Caco-2 (cell line): ENCODE measurements at places on chromosomes 4 and X. TPM values are rescaled to one million over a fixed set of nuclear protein-coding genes. Genes with fewer than 3 reads are reported as not detected.

- no peak overlapping the region for H3K4me3 ChIP-seq
- H3K4me1 ChIP-seq, result peaks cover 10% of the 10 kb centered on the region; the same call in 1 of the 2 replicates
- H3K27ac ChIP-seq, result no peak overlapping the region
Observed at GRCh38 chrX:2463973-2464676, 36.7 kb downstream of the DHRSX start.

Gene SMARCAD1
- 30.6 and 31.8 TPM in 2 replicates for total RNA-seq

GRCh38 chr4:88967883-88968331 is 89.1 kb downstream of the FAM13A start:
- peak; percentile 1 for DNase-seq
- H3K4me1 ChIP-seq, result peaks cover 15% of the 10 kb centered on the region
- no peak overlapping the region for H3K4me3 ChIP-seq
- no peak overlapping the region for H3K27ac ChIP-seq
- no peaks in the 10 kb centered on the region for H3K36me3 ChIP-seq

GRCh38 chr4:159298502-159298901 is 195.6 kb downstream of the RAPGEF2 start:
- H3K4me3 ChIP-seq, result no peak overlapping the region
- H3K36me3 ChIP-seq, result no peaks in the 10 kb centered on the region
- no peaks in the 10 kb centered on the region for H3K27me3 ChIP-seq
- no peaks in the 10 kb centered on the region for H3K4me1 ChIP-seq

- H3K4me3 ChIP-seq, result no peak overlapping the region
- no peak overlapping the region for H3K27ac ChIP-seq
- no peaks in the 10 kb centered on the region for H3K27me3 ChIP-seq
- no peaks in the 10 kb centered on the region for H3K36me3 ChIP-seq
- DNase-seq, result no peak
- no peaks in the 10 kb centered on the region; the same call in 1 of the 2 replicates for H3K4me1 ChIP-seq
Observed at GRCh38 chr4:185875316-185875907, 63.4 kb upstream of the SORBS2 start.

DNA sequence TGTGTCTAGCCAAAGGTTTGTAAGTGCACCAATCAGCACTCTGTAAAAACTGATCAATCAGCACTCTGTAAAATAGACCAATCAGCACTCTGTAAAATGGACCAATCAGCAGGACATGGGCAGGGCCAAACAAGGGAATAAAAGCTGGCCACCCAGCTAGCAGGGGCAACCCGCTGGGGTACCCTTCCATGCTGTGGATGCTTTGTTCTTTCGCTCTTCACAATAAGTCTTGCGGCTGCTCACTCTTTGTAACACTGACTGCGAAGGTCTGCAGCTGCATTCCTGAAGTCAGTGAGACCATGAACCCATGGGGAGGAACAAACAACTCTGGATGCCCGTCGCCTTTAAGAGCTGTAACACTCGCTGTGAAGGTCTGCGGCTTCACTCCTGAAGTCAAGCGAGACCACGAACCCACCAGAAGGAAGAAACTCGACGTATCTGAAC is 14.3 kb downstream of the HNRNPDL start:
- H3K27me3 ChIP-seq, result no peaks in the 10 kb centered on the region
- DNase-seq, result no peak
- H3K4me1 ChIP-seq, result no peaks in the 10 kb centered on the region
- H3K27ac ChIP-seq, result no peak overlapping the region
- no peaks in the 10 kb centered on the region for H3K36me3 ChIP-seq

Gene ELF4
- 24.3 and 25.3 TPM in 2 replicates for total RNA-seq

Gene SLC10A4
- total RNA-seq, result 1.7 and 2.6 TPM in 2 replicates

DNA sequence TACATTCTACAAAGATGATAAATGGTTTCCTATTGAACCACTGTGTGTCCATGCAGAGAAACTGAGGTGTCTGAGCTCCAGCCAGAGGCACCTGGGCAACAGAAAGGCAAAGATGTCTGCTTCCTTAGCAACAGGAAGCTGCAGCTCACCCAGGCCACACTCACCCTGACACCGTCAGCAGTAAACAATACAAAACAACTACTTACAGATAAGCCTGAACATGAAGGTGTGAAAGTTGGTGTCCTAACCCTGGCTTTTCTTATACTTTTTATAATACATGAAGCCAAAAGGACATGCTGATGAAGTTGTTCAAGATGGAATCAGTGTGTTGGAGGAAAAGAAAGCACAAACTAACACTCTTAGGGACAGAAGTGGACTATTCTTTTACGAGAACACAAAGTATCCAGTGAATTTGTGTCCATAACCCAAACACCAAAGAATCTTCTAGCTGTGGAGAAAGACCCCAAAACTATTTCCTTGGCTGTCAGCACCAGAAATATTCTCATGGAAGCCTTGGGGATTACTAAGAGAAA is 117.3 kb downstream of the SYNPO2 start:
- no peaks in the 10 kb centered on the region for H3K4me1 ChIP-seq
- H3K4me3 ChIP-seq, result no peak overlapping the region
- H3K27me3 ChIP-seq, result no peaks in the 10 kb centered on the region
- no peak for DNase-seq

Gene KLHL4
- total RNA-seq, result not detected in 2 replicates

GRCh38 chr4:112861691-112862674 is 187.5 kb upstream of the ANK2 start:
- no peak overlapping the region for H3K4me3 ChIP-seq
- no peaks in the 10 kb centered on the region for H3K27me3 ChIP-seq
- DNase-seq, result no peak
- H3K4me1 ChIP-seq, result peaks cover 20% of the 10 kb centered on the region

- H3K27me3 ChIP-seq, result no peaks in the 10 kb centered on the region
- peaks cover 21% of the 10 kb centered on the region for H3K4me1 ChIP-seq
- DNase-seq, result no peak
- no peaks in the 10 kb centered on the region for H3K36me3 ChIP-seq
- H3K4me3 ChIP-seq, result no peak overlapping the region
Observed at GRCh38 chr4:61201561-61201960, 1.4 kb downstream of the ADGRL3 start.
